ENCODE measurements at places on chromosomes 6 and 20.
A peak's percentile ranks its signal among the peaks of the same experiment; 100 is the strongest.

DNA sequence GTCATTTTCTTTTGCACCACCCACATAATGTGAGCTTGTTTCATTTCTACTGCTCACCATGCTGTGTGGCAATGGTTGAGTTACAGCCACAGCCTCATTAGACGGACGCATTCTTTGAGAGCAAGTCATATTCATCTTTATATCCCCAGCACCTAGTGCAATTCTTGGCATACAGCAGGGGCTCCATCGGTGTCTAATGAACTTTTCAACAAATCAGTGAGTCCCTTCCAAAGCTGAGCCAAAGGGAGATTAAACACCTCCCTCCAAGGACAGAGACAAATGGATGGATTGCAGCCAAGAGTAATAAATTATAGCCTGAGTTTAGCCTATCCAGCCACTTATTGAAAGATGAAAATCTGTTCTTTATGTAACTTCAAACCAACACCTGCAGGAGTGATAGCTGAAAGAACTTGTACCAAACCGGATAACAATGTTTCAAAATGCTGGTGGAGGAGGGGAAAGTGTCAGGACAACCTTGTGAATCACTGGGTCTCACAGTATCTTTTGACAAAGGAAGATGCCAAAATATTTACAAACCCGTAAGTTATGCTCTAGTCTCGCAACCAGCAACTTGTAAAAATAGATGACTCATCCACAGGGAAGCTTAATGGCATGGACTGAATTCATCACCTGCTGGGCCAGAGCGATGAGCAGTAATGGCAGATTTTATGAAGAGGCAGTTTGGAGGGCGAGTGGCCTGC lies 139.0 kb downstream of the PXDC1 start:
- DNase-seq, result no peak

DNA sequence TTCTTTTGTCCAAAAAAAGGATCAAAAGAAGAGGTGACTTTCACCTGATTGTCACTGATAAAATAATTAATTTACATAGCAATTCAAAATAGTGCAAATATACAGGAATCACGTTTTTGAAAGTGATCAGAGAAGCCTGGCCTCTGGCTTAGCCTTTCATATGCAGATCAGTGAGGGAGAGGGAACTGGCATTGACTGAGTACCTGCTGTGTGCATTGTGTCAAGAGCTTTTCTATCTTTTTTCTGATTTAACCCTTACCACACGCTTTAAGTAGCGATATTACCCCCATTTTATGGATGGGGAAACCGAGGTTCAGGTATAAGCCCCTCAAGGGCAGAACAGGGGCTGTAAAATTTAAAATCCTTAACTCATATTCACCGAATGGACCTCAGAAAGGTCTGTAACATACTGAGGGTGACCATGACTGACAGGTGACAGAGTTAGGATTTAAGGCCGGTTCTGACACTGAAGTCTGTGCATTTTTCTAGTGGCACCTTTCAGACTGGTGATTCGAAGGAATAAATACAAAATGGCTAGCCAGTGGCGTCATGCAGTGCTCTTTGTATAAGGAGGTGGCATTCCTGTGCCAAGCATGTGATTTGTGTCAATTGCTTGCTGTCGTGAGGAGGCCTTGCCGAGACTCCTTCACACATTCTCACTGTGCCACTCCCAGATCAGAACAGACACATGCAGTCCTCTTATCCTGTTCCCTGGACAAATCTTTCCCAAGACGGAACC lies 310.2 kb downstream of the TSHZ2 start:
- no peak for DNase-seq

DNA sequence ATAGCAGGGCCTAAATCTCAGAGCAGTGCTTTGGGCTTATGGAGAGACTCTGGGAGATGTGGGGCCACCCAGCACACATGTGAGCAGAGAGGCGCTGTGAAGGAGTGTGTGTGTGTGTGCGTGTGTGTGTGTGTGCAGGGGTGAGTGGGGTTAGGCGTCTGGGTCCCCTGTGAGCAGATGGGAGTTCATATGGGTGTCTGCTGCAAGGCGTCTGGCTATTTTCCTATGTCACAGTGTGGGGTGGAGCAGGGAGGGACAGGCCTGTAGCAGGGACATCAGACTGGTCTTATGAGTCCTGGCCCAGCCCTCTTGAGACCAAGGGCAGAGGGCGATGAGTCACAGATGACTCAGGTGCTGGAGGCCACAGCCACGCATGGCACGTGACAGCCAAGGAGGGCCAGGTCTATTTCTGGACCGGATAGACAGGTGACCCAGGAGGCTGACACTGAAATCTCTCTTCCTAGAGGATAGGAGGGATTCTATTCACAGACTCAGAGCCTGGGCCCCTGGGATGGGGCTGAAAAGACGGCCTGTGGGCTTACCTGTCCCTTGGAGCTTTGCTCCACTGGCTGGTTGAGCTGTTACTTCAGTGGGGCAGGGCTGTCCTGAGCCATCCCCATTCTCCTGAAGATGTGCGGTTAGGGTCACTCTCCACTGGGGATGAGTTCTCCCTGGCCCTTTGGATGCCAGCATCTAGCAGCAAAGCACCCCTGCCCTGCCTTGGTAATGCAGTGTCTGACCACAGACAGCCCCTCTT lies 28.9 kb downstream of the VEGFA start:
- DNase-seq, result no peak

DNA sequence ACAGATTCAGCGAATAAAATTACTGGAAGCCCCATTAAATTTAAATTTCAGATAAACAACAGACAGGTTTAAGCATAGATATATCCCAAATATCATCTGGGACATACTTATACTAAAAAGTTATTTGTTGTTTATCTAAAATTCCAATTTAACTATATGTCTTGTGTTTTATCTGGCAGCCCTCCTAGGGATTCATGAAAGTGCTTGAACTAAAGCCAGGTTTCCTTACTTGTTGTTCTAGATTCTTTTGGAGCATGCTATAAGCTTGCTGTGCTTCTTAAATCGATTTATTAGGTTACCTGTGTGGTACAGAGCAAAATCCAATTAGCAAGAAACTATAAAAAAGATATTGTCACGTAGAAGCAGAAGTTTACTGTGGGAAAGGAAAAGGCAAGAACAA lies 202.5 kb upstream of the GMDS start:
- DNase-seq, result no peak

- no peak for DNase-seq
Observed at GRCh38 chr6:169159331-169159730, 94.3 kb downstream of the THBS2 start.

DNA sequence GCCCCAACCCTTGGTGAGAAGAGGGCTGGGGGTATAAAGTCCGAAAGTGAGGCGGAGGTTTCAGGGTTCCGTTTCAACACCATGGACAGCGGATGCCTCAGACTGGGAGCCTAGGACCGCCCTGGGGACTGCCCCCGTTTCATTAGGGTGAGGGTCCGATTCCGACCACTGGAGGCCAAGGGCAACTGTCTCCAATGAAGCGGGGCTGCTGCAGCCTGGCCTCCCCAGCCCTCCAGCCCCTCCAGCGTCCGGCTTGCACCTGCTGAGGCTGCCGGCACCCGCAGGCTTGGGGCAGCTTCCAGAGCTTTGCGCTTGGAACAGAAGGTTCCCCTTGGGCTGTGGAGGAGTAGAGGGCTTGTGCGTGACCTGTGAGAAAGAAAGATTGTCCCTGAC lies 39.9 kb downstream of the YTHDF1 start:
- DNase-seq, result no peak

GRCh38 chr20:40706977-40707582 lies 18.0 kb upstream of the MAFB start:
- no peak for DNase-seq

DNA sequence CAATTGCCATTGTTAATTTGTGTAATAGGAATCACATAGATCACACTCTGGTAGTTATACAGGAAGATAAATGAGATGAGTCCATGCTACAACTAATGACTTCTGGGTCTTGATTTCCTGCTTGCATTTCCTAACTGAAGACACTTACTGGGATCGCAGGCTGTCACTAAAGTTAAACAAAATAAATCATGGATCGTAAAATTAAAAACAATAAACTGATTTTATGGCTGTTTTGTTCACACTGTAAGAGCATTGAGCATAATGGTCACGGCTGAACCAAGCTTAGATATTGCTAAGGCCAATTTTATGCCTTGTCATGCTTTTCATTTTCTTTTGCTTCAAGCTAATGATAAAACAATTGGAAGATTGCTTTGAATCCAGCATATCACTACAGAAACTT lies 332.5 kb upstream of the CITED2 start:
- DNase-seq, result no peak

- DNase-seq, result no peak
Observed at GRCh38 chr6:38177882-38178583, 358.5 kb downstream of the ZFAND3 start.

DNA sequence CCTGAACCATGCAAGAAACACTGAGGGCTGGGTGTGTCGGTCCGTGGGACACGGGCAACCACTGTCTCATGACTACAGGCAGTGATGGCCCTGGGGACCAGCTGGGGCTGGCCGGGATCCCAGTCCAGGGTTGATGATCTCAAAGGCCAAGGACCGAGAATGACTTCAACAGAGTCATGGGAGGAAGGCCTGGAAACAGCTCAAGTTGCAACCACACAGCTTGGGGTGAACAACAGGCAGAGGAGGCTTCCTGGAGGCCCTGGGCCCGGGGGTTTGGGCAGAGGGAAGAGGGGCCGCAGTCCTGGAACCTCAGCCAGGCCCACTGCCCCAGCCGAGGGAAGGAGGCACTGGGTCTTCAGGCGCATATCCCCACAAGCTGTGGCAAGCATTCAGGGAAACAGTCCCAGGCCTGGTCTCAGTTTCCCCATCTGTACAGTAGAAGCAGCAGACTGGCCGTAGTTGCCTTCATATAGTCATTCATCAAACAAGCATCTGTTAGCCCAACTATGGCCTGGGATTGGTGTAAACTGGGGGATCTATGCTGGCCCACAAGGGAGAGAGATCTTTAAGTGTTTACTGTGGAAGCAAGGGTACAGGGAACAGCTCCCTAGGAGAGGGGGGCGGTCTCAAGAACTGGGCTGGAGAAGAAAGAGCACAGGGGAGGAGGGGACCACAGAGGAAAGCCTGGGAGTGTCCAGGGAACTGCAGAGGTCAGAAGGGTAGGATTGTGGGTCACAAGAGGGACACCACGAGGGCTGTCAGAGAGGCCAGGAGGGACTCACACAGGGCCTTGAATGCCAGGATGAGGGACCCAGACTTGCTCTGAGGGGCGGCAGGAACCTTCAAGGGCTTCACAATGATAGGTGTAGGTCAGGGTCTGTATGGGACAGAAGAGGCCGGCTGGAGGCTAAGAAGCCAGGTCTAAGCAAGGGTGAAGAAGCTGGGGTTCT lies 2.1 kb downstream of the MYL9 start:
- DNase-seq, result no peak

GRCh38 chr20:24720957-24721356 lies 228.1 kb upstream of the CST7 start:
- DNase-seq, result no peak

DNA sequence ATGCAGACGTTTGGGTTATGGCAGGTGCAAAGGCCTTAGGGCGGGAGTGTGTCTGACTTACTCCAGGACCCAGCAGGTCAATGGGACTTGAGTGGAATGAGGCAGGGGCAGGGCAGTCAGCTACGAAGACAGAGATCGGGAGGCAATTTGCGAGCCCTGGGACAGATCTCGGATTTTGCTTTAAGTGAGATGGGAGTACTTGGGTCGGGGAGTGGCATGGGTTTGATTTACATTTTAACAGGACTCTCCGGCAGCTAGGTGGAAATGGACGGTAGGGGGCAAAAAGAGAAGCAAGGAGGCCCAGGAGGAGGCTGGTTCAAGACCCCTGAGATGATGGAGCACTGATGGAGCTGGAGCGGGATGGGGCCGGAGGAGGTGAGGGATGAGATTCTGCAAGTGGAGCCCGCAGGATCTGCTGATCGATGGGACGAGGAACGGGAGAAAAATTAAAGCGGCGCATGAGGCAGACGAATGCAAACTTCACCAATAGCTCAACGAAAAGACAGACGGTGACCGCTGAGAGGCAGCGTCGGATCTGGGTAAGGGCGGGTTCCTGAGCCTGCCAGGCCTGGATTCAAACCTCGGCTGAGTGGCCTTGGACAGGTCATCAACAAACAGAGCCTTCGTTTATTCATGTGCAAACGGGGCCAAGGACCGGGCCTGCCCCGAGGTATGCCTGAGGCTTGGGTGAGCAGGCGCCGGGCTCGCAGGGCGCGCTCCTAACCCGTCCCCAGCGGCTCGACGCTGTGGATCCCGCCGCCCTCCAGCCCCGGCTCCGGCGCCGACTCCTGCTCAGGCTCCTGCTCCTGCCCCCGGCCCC lies 756 bp upstream of the RBCK1 start:
- peak; percentile 62 for DNase-seq

- no peak for DNase-seq
Observed at GRCh38 chr20:61924211-61924857, 141.3 kb downstream of the TAF4 start.

DNA sequence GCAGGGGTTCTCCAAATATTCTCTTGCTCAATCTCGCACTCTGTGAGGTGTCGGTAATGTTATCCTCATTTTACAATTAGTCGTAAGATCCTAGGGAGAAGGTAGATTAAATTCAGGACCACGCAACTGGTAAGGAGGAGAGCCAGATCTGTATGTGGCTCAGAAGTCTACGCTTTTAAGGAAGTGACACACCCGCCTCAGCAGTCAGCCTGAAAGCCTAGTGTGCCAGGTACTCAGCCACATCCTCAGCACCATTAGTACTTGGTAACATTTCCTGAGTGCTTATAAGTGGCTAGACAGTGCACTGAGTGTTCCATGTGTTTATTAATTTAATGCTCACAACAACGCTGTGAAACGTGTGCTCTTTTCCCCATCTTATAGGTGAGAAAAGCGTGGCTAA lies 63.7 kb downstream of the DHX35 start:
- DNase-seq, result no peak

GRCh38 chr20:32629813-32630212 lies 43.9 kb downstream of the C20orf203 start:
- DNase-seq, result no peak

GRCh38 chr6:131773284-131773950 lies 34.4 kb upstream of the ENPP1 start:
- no peak for DNase-seq

DNA sequence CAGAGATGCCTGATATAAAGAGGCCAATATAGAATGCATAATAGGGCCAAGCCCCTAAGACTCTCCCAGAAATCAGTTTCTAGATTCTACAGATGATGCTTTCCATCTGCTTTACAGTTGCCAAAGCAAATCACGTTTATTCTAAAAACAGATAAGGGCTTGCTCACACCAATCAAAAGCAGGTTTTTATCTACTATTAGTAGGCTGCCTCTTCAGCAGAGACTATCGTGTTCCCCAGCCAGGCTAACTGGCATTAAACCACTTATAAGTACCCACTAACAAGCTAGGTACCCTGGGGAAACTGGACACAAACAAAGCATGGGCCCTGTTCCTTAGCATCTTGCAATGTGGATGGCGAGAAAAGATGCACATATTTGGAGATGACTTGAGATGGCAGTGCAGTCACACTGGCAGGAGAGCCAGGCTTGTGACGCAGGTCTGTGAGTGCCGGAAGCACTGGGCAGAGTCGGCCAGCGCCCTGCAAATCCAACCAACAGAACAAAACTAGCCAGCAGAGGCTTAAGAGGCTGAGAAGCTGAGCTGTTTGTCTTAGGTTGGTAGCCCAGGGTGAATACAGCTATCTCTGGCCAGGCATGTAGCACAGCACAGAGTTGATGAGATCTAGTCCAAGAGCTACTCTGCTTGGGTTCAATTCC lies 73.4 kb downstream of the GFOD1 start:
- DNase-seq, result no peak

- no peak for DNase-seq
Observed at GRCh38 chr6:158361961-158362669, 49.9 kb downstream of the TULP4 start.

Data from NCI-H1436 (cell line).